CD4-positive, alpha-beta T cell treated with Interleukin-2 at 100 ng/mL for 4 hours (primary cell): ENCODE measurements at places on chromosomes 1 and 21.

DNA sequence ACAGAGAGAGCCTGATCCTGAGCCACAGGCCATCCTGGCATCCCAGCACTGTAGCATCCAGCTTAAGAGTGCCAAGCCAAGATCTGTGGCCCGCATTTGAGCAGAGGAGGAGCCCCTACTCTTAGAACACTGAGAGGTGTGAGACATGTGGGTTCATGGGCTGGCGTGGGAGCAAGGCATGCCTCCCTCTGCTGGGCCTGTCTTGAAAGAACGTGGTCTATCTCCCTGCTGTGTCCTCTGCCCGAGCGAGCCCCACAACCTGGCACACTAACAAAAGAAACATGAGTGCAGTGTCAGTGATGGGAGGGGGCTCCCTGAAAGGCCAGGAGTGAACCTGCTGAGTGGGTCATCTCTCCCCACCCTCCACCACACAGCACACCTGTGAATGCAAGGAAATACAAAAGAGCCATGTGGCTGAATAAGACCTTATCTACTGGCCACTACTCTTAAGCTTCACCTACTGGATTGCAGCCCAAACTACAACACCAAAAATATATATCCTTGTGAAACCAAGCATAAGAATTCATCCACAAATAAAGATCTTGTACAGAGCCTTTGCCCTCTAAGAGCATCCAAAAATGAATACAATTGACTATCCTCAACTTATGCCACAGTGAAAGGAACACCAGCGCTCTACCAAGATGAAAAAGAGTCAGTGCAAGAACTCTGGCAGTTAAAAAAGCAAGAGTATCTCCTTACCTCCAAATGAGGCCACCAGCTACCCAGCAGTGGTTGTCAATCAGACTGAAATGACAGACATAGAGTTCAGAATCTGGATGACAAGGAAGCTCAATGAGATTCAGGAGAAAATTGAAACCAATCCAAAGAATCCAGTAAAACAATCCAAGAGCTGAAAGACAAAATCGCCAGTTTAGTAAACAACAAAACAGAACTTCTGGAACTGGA, 259.4 kb upstream of the DAB1 start:
- no peak for DNase-seq

DNA sequence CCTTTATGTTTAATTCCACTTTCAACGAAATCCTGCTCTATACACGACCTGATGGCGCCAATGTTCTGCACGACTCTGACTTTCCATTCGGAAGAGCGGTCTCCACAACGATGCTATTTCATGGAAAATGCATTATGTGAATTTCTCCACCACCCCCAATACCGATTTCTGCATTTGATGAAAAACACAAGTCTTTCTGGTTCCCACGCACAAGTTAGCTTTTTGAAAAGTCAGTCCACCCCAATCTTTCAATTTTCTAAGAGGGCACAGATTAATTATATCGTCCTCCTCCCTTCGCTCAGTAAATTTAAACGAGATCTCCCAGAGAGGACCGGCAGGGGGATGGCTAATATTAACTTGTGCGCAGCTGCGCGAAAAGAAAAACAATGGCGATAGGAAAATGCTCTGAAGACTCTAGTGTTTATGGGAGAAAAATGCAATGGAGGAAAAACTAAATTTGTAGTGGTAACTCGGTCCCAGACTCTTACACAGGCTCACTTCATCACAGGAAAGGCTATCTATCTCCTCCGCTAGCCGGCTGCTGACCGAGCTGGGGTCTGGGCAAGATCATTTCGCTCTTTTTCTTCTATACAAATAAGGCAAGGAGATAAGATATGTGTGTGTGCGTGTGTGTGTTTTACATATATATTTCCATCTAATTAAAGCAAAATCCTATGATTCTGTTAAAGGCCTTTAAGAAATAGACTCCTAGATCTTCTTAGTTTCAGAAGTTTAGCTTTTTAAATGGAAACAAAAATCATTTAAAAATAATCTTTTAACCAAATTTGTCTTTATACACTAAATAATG, 1.2 kb upstream of the LHX8 start:
- no peak for DNase-seq

- DNase-seq = no peak
These were observed 123.6 kb downstream of the LRRC53 start for GRCh38 chr1:74388855-74389254.

GRCh38 chr1:200328379-200328778, 81.5 kb downstream of the ZNF281 start:
- no peak for DNase-seq

- no peak for DNase-seq
These were observed 375.7 kb upstream of the CAMK1G start for GRCh38 chr1:209207701-209208286.

DNA sequence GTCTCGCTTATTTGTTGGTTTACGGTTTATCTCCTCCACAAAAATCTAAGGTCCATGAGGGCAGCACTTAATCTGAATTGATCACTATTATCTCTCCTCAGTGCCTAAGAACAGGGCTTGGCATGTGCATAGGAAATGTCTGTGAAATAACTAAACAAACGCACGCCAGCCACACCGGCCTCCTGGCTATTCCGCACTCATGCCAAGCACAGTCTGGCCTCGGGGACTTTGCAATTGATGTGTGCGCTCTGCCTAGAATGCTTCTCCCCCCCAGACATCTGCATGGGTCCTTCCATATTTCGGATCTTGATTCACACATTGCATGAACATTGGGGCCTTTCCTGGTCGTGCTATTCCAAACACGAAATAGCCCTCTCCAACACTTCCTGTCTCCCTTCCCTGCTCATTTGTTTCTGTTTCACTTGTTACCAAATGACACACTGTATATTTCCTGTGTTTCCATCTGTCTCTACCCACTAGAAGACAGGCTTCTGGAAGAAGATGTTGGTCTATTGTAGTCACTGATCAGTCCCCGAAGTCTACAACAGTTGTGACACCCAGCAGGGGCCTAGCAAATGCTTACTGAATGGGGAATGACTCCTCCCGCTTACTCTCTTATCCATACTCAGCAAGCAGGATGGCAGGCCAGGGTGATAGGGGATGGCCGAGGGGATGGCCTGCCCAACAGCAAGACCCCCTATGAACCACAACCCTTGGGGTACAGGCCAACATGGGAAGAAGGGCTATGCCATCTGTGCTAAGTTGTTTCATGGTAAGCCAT, 93.9 kb downstream of the GLIS1 start:
- no peak for DNase-seq

DNA sequence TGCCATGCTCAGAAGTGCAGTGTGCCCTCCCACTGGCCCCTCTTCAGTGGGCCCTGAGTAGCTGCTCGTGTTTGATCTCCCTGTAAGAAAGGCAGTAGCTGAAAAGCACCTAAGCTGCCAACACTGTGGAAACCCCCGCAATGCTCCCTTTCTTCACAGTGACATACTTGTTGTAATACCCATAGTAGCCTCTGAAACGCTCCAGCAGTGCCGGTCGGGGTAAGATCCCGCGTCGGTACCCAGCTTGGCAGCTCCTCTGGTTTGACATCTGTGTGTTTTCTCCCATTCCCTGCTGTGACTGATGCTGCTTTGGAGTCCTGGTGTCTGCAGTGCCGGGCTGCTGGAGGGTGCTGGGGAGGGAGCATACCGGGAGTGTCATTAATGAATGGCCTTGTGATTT, 3.6 kb downstream of the CHAF1B start:
- no peak for DNase-seq

GRCh38 chr21:26581818-26582217, 8.7 kb upstream of the CYYR1 start:
- no peak for DNase-seq

- no peak for DNase-seq
These were observed 2.8 kb upstream of the HAPLN2 start for GRCh38 chr1:156616463-156616862.

DNA sequence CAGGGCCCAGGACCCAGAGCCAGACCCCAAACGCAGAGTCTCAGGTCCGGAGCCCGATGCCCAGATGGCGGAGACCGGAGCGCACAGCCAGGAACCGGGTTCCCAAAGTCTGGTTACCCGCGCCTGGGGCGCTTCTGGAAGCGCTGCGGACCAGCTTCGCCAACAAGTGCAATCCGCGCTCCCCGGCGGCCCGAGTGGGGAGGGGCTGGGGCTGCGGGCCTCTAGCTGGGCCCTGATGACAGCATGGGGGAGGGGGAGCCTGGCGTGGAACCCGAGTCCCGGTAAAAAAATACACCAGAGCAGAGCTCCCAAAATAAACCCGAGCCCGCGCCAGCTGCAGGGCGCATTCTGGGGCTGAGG, 494 bp downstream of the NT5C1A start:
- DNase-seq = no peak

- DNase-seq = no peak
These were observed 653.6 kb upstream of the ADGRL4 start for GRCh38 chr1:79660129-79660528.

DNA sequence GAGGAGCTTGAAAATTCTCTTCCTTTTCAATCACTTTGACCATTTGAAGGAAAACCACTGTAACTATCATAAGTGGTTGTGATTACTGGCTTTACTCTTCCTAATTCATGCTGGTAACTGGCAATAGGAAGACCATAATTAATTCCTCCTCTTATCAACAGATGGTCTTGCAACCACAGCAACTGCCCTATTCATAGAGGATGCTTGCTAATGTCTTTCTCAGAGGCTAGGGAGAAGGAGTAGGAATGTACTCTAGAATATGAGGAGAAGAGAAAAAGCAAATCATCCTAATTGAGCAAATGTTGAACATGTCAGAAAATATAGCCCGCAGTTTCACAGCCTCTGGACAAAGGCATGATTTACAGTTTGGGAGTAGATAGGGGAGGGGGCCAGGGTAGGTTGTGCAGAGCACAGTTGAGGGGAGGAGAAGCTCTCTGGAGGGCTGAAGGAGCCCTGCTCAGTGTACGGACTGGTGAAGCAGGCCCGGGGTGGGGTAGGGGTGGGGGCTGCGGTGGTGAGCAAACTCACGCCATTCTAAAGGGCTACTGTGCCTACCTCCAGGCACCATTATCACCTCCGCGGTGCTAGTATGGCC, 192.9 kb downstream of the PCP4 start:
- DNase-seq = no peak

DNA sequence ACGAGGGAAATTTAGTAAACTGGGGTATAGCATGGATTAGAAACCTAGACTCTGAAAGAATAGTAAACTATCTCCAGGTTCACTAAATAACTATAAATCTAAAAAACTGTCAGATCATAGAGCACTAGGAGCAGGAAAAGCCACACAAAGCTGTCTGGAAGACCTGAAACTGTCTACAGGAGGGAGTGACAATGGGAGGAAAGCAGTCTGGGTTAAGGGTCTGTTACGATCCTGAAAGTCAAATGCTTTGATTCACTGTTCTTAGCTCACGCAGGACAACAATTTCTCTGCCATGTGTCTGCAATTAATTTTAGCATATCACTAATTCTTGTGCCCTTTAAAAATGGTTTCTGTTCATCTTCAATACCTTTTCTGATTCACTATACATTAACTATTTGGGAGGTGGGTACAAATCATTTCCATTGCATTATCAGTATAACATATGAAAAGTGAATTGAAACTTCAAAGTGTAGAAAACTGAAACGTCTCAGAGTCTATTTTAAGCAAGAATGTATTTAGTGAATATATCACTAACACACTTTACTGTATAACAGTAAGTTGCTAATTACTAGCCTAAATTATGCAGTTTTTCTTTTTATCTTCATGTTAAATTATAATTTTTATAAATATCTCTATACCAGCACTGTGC, 18.4 kb downstream of the CEP170 start:
- no peak for DNase-seq
